ENCODE measurements at places on chromosomes 16 and 17.

DNA sequence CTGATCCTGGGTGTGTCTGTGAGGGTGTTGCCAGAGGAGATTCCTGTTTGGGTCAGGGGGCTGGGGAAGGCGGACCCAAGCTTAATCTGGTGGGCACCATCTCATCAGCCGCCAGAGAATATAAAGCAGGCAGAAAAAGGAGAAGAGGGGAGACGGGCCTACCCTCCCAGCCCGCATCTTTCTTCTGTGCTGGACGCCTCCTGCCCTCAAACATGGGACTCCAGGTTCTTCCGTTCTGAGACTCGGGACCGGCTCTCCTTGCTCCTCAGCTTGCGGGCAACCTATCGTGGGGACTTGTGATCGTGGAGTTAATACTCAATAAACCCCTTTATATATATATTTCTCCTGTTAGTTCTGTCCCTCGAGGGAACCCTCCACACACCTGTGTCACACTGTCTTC is 64.5 kb downstream of the LMF1 start:
- DNase-seq, result no peak

GRCh38 chr17:45813048-45813725 is 29.1 kb downstream of the CRHR1 start:
- DNase-seq, result no peak

DNA sequence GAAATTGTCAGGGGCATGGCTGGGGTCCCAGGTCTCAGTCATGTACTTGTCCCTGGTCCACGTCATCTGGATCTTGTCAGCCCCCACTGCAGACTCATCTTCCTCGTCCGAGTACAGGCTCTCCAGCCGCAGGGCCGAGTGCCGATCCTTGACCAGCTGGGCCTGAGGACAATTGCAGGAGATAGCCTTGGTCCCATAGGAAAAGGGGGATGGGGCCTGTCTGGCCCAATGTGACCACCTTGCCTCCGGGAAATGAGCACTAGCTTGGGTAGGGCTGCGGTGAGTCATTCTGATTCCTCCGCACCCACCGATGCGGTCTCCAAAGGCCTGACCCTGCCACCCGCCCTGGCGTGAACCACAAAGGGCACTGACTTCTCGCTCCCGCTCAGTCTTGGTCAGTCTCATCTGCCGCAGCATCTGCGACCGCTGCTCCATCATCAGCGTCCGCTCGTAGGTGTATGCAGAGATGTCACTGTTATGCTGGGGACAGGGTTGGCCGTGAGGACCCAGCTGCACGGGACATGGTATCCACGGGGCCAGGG is 1.5 kb upstream of the LCAT start:
- no peak for DNase-seq

- no peak for DNase-seq
These were observed 58.8 kb downstream of the CEP95 start for GRCh38 chr17:64565563-64565962.

DNA sequence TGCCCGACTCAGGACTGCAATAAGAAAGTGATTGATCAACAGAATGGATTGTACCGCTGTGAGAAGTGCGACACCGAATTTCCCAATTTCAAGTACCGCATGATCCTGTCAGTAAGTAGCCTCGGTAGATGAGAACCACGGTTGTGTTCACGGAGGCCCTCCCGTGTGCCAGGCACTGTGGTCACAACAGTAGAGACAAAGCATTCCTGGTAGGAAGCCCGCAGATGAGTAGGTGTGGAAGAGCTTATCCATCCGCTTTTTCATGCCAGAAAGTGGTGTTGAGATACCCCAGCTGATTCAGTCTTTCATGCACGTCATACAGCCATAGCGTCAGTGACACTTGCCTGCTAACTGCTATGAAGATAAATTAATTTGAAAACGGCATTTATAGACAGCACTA is 58.9 kb downstream of the RPA1 start:
- DNase-seq, result no peak

DNA sequence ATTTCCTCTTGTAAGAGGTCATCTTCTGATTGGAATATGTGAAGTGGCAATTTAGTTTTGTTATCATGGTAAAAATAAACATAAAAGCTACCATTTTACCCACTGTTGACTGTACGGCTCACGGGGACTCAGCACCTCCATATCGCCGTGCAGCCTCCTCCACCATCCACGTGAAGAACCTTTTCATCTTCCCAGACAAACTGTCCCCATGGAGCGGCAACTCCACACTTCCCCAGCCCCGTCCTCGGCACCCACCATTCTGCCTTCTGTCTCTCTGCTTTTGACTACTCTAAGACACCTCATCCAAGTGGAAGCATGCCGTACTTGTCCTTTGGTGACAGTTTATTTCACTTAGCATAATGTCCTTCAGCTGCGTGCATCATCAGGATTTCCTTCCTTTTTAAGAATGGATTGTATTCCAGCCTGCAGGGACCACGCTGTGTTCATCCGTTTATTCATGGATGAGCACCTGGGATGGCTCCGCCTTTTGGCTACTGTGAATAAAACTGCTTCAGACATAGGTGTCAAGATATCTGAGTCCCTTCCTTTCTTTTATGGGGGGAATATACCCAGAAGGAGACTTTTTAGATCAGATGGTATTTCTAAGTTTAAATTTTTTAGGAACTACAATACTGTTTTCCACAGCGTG is 14.3 kb downstream of the FBXO31 start:
- no peak for DNase-seq

GRCh38 chr17:42759982-42760651 is 910 bp upstream of the RAMP2 start:
- no peak for DNase-seq

DNA sequence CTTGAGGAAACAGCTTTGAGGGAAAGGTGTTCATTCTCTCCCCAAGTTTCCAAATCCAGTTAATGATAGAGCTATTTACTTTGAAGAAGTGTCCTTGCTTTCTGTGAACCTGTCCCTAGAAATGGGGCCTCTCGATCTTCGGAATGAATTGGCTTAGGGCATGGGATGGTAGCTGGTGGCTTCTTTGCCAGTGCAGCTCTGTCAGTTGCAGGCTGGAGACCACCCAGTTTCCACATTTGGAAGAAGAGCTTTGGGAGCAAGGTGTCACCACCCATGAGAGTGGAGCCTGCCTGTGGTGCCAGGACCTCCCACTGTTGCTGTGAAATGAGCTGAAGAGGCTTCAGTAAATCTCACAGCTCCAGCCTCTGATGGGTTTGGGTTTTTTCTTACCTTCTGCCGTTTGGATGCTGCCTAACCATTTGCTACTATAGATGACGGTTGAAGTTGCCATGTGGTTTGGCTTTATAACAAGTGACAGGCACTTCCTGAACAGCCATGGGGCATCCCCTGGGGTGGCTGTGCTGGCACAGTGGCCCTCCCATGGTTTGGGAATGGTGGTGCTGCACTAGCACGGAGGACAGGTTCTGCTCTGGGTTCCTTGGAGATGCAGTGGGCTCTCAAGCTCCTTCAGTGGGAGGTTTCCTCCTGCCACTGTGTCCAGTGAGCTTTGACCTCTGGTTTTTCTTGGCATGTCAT is 19.5 kb upstream of the SLC5A10 start:
- DNase-seq, result no peak
